Ureter (tissue), 1 donor: ENCODE measurements at places on chromosomes 5 and 9.

DNA sequence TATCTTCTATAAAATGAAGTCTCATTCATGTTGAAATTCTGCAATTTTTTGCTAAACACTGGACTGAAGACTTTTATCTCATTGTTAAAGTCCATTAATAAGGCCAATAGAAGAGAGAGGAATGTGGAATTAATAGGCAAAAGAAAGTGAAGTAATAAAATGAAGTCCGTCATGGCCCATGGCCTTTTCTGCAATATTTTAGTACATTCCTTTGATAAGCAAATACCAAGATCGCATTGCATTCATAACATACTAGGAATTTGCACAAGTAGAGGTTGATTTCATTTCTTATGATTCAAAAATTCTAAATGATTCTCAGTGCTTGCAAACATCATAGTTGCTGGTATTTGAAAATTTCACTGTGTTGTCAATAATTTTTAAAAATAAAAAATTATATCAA is 664.0 kb downstream of the NR2F1-AS1 start:
- no peak for DNase-seq

- no peak for DNase-seq
Measured at GRCh38 chr5:180640611-180640860, 8.9 kb downstream of the FLT4 start.

GRCh38 chr9:92360083-92360482 is 34.3 kb downstream of the CENPP start:
- DNase-seq: no peak

DNA sequence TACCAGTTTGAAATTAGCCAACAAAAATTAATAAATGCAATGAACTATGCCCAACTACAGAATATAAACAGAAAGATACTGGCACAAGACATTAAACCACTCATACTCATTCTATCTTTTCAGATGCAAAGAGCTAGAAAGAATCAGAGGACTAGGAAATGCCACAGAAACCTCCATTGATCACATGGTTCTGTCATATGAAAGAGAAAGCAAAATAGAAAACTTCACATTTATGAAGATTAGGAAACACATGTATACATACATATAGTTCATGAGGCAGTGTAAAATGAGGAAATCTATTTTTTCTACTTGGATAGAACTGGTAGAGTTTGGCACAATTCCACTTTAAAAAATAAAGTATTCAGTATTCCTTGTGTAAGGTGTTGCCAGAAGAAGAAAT is 275.1 kb upstream of the PTGER4 start:
- no peak for DNase-seq

- DNase-seq: no peak
Measured at GRCh38 chr5:14595891-14596290, 14.3 kb downstream of the OTULINL start.

GRCh38 chr9:33236571-33236970 is 3.4 kb upstream of the SPINK4 start:
- DNase-seq: no peak

- no peak for DNase-seq
Measured at GRCh38 chr9:78261403-78262001, 25.6 kb downstream of the CEP78 start.

- DNase-seq: no peak
Measured at GRCh38 chr9:31623511-31623910, 760.9 kb upstream of the ACO1 start.

DNA sequence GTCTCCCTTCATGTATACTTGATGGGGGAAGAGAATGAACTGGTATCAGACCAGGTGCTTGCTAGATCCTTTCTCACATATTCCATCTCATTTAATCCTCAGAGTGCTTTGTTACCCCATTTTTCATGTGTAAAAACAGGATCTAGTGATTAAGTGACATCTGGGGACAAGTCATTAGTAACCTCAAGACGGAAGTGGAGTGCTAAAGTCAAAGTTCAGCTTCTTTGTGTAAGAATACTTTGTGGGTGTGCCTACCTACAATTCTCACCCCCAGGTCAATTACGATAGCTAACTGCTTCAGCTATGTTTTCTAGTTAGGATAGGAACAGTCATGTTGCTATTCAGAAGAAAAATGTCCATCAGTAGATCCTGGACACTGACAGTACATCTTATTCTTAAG is 3.1 kb upstream of the FAM120AOS start:
- DNase-seq: no peak

GRCh38 chr9:35658137-35658967 is at the start of gene CCDC107:
Gene CCDC107 (plus strand): TSS chr9:35658292. CDS start chr9:35658380, 88 bp downstream.
- peak; percentile 84 for DNase-seq

- no peak for DNase-seq
Measured at GRCh38 chr5:138900281-138900965, 25.3 kb upstream of the LRRTM2 start.

- no peak for DNase-seq
Measured at GRCh38 chr9:38057416-38058195, 11.4 kb downstream of the SHB start.

GRCh38 chr5:16666883-16667398 is 50.1 kb upstream of the RETREG1 start:
- DNase-seq: no peak

DNA sequence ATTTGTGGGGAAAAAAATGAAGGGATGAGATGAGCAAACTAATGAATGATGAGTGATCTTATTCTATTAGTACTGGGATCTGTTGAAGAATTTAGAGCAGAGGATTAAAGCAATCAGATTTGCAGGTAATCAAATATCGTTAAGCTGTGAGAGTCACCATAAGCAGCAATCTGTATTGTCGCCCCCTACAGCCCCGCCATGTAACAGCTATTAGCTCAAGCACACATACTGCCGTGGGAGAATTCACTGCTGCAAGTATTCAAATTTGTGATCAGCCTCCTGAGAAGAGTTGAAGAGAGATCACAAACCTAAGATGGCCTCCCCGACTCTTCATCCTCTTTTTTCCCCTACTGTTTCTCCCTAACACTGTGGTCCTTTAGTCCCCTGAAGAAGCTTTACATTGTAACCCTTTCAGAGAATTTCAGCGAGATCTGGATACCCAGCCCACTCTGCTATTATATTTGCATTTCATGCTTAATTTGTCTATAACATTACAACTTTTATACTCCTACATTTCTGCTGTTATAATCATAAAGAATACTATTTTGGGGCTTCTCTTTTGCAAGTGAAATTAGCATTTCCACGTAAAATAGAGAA is 28.5 kb upstream of the PHF24 start:
- no peak for DNase-seq

GRCh38 chr5:1185629-1186350 is 15.6 kb upstream of the SLC6A19 start:
- no peak for DNase-seq

DNA sequence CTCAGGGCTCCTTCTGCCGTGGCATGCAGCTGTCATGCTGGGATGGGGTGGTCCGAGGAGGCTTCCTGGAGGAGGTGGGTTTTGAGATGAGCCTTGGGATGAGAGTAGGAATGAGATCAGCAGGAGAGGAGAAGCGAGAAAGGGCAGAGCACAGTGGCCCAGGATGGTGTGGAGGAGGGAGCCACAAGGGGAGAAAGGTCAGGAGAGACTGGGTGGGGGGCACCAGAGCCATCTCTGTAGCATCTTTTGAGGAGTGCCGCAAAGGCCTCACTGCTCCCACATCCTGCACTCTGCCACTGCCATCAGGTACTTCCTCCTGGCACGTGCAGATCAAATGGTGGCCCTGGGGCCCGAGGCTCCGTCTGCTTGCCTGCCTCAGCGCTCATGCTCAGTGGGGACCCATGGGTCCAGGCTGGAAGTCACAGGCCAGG is 150.2 kb downstream of the MACROH2A1 start:
- peak; percentile 28 for DNase-seq

DNA sequence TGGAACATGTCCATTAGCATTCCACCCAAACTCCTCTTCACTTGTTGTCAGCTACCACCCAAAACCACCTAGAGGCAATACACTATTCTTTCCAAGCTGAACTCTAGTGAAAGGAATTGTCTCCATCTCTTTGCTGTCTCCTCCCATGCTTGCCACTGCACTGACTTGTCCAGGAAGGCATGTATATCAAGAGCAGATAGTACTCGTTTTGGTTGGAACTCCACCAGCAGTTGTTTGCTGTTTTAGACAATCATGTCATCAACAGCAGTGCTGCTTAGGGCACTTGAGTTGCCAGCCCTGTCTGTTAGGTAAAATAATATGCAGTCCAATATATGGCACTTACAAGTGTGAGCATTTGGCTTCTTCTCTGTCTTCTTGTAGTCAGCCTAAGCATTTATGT is 80.0 kb upstream of the SAP30L start:
- DNase-seq: no peak

DNA sequence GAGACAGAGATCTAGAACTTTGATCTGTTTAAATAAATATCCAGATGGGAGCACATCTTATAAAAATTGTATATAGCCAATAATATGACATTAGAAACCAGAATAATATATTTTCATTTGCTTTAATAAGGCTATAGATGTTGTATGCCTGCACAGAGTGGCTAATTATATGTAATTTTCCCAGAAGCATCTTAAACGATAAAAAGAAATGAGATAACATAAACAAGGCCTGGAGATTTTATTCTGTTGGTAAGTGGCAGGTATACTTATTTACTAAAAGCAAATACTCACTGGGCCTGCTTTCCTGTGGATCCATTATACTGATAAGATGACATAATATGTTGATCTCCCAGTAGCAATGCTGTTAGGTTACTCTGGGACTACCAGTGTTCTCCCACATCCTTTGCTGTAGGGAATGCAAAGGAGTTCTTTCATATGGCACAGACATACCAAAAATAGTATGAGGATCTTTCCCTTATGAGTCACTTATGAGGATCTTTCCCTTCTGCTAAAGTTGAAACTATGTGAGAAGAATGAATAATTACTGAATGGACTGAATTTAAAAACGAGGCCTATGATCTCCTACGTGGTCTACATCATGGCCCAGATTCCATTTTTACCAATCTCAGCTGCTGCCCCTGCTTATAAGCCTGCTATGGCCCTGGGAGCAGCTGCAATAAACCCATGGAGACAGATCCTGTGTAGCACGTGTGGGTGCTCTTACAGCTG is 112.1 kb downstream of the NUDT12 start:
- DNase-seq: no peak

- DNase-seq: no peak
Measured at GRCh38 chr5:128083811-128084227, 253 bp downstream of the SLC12A2 start.

- DNase-seq: no peak
Measured at GRCh38 chr5:42751044-42751443, 5.6 kb upstream of the CCDC152 start.

DNA sequence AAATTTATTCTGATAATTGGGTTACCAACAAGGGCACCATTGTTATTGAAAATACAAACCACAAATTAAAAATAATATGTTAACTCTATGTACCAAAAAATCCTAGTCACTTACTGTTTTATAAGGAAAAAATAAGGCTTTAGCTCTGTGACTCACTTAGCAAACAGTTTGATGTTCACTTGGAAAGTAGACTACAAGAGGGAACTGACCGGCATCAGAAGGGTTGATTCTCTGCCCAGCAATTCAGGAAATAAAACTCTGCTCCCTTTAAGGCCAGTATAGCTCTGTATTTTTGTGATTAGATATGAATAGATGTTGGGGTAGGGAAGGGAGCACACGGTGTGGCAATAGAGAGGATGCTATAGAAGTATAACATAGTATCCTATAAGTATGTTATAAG is 671.3 kb downstream of the LRRC70 start:
- no peak for DNase-seq

GRCh38 chr5:133327946-133328401 is 276.2 kb downstream of the HSPA4 start:
- DNase-seq: no peak

GRCh38 chr9:127568618-127568970 is 43.5 kb upstream of the STXBP1 start:
- no peak for DNase-seq

DNA sequence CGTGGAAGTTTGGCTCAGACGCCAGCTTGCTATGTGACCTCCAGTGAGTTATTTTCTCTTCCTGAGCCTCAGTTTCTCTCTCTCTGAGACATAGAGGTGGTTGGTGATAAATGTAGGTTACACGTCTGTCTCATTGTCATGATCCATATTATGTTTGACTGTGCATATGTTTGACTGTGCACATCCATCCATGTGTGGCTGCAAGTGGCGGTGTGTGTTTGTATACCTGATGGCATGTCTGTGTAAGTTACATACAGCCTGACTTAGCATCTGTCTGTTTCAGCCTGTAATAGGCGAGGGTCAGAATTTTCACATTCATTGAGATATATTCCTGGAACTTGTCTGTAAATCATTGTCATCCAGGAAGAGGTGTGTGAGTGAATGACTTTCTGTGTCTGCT is 3.3 kb downstream of the SPARC start:
- no peak for DNase-seq

- peak; percentile 17 for DNase-seq
Measured at GRCh38 chr5:180673371-180674089, 24.1 kb upstream of the FLT4 start.

DNA sequence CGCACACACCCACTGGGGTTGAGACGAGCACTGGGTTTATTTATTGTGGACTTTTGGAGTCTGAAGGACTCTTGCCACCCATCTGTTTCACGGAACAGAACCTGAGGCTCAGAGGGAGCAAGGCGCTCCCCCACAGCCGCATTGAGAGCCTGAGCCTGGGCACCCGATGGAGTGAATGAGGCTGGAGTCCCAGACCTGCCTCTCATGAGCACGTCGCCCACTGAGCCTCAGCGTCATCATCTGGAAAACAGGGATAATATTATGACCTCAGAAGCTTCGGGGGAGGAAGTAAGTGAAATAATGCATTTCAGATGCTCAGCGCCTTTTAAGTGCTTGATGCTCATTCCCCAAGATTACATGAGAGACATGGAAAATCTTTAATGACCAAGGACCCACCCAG is 5.5 kb downstream of the NEK6 start:
- DNase-seq: no peak

GRCh38 chr9:128136816-128137793 is 9.6 kb upstream of the PTGES2 start:
- DNase-seq: no peak

DNA sequence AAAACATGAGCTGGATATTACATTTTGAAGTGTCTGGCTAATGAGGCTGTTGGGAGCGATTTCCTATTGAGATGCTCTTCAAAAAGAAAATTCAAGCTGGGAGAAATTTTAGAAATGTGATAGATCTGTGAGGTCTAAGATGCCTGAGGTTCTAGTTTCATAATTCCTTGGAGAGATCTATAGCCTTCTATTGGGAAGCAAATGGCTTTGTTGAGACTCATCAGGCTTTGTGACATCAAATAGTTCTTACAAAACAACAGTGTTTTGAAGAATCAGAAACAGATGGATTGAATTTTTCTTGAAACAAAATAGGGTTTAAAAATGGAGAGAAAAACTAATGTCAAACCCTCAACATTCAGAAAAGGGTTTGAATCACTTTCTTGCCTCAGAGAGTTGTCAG is 292.9 kb downstream of the NNT start:
- DNase-seq: no peak

GRCh38 chr9:134341306-134341705 is 15.1 kb downstream of the RXRA start:
- DNase-seq: peak; percentile 81

DNA sequence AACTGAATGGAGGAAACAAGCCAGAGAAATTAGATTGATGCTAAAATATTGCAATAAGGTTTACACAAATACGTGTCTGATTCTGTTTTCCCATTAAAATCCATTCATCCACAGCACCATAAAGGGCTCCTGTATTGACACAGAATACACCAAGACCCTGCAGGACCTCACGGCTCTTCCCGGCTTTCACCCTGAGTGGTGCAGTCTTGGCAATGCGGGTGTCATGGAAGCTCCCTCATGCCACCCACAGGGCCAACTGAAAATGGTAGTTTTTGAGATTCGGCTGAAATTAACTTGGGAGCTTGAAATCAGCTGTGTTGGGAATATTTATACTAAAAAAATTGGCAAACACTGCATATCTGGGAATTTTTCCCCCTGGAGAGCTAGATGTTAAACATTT is 17.3 kb upstream of the EXOC3 start:
- DNase-seq: no peak
